ENCODE measurements at places on chromosomes 13 and 19.

- DNase-seq, result peak; percentile 90
Measured at GRCh38 chr13:98173431-98174152, 3.5 kb downstream of the RNF113B start.

GRCh38 chr13:46126552-46127357 lies 21.9 kb upstream of the CPB2 start:
- DNase-seq, result peak; percentile 84

- no peak for DNase-seq
Measured at GRCh38 chr19:51015691-51016267, 3.7 kb downstream of the KLK10 start.

DNA sequence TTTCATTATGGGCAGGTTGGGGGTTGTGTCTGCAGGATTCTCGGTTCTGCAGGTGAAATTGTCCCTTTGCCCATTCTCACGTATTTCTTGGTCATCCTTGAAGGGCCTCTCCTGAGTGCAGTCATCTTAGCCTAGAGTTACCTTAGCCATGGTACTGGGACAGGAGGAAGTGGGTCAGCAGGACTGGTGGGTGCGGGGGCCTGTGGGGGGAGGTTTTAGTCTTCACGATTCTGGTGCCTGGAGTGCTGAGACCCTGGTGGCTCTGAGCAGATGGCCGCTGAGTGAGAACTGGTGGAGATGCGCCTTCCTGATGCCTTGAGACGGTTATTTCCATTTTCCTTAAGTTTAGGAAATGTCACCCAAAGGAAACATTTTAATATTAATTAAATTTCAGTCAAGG lies 11.8 kb downstream of the COL4A2 start:
- DNase-seq, result no peak

- DNase-seq, result peak; percentile 39
Measured at GRCh38 chr13:28496188-28496564, 1.2 kb upstream of the FLT1 start.

DNA sequence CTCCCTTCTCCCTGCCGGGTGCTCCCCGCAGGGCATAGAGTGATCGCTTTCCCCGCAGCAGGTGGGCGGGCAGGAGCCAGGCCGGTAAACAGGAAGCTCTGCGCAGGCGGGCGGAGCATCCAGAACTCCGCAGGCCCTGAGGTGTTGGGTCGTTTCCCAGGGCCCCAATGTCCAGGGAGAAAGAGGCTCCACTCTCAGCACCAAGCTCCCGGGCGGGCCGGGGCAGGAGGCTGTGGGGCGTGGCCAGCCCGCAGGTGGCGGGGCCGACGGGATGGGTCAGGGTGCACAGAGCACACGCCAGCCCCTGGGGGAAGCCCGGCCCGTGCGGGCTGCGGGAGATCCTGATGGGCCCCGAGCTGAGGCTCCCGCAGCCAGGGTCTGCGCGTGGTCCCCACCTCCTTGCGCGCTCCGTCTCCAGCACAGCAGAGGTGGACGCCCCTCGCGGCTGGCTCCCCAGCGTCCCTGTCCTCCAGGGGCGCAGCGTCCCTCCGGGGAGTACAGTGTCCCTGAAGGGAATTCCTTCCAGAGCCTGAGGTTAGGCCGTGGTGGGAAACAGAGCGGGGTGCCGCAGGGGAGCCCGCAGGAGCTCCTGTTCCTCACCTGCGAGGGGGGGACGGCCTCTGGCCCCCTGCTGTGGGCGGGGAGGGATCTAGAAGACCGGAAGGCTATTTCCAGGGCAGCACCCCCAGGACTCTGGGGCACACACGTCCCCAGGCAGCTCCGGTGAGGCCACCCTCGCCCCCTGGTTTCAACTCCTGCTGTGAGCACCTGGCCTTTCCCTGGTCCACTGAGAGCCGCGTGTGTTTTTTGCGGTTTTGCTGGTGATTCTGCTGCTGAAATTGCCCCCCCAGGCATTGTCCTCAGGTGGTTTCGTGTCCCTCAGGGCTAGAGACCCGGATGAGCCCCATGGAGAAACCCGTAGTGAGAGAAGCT lies 12.2 kb downstream of the PIP5K1C start:
- no peak for DNase-seq

DNA sequence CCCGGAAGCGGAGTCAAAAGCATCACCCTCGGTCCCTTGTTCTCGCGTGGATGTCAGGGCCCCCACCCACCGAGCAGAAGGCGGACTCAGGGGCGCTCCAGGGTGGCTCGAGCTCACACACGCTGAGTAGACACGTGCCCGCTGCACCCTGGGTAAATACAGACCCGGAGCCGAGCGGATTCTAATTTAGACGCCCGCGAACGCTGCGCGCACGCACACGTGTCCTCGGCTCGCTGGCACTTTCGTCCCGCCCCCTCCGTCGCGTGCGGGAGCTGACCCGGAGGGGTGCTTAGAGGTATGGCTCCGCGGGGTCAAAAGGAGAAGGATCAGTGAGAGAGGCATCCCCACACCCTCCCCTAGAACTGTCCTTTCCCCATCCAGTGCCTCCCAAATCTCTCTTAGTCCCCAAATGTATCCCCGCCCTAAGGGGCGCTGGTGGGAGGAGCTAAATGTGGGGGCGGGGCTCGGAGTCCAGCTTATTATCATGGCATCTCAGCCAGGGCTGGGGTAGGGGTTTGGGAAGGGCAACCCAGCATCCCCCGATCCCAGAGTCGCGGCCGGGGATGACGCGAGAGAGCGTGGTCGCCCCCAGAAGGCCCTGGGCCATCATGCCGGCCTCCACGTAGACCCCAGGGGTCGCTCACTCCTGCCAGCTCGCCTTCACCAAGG lies 451 bp upstream of the ICAM5 start:
- DNase-seq, result peak; percentile 47

DNA sequence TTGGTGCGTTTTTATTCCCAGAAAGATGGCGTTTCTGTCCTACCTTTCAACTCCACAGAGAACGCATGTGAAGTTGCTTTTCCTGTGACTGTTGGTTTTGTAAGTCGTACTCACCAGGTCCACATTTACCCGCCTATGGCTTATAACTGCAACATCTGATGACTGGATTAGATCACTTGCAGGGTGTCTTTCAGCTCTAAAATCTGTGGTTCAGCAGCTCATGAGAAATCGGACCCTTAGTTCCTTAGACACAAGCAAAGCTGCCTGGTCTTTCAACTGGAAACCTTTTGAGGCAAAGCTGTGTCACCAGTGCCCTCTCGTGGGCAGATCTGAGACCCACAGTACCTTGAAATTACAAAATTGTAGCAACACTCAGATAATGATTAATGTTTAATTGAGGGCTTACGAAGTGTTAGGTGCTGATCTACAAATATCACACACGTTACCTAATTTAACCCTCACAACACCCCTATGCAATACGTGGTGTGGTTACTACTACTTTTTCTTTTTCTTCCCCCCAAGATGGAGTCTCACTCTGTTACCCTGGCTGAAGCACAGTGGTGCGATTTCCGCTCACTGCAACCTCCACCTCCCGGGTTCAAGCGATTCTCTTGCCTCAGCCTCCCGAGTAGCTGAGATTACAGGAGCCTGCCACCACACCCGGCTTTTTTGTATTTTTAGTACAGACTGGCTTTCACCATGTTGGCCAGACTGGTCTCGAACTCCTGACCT lies 65.4 kb downstream of the RUBCNL start:
- peak; percentile 79 for DNase-seq

DNA sequence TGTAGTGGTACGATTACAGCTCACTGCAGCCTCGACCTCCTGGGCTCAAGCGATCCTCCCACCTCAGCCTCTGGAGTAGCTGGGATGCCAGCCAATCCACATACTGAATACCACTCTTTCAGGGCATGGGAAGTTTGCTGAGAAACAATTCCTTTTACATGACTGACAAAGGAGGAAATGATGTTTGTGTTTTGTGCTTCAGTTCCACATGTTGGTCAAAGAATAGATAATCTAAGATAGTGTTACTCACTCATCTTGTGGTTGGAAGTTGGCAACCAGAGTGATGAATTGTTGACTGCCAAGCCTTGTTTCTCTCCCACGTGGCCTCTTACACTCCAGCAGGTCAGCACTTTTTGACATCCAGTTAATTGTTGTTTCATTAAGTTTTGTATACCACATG lies 7.6 kb downstream of the MBD3L2B start:
- DNase-seq, result peak; percentile 23

DNA sequence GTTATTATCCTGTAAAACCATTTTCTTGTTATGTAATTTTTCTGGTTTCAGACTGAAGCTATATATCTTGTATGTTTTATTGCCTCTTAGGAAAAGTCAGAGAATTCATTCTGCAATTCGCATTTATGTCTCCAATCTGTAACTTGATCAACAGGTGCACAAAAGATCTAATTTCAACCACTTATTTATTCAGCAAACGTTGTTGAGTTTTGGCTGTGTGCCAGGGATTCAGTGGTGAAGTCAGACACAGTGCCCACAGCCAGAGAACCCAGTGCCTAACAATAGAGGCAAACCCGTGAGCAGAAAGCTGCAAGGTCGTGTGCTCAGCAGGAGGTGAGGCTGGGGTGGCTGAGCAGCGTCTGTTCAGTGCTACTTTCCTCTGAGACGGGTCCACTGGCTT lies 119.5 kb upstream of the MCF2L start:
- DNase-seq, result no peak

DNA sequence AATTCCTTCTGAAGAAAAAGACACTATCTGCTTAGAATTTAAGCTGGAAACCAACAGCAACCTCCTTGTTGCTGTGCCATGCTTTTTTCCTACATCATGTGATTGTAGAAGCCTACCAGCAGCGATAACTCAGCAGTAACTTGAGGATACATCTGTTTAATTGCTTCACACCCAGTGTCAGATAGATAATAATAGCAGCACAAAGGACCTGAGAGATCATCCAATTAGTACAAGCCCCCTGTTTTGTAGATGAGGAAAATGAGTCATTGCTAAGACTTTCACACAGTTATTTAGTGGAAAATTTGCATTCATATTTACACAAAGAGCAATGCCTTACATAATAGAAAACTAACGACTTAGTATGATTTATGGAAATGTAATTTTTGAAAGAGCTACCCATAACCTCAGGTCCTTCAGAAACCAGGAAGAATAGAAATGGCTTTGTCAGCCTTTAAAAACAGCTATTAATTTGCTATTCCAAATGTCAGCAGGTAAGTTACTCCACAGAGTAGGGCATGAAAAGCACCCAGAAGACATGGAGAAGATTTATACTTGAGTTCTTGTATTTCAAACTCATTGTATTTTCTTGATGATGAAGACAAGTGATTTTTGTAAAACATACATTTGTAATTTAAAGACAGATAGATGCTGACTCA lies 93.7 kb upstream of the SGCG start:
- DNase-seq, result no peak

DNA sequence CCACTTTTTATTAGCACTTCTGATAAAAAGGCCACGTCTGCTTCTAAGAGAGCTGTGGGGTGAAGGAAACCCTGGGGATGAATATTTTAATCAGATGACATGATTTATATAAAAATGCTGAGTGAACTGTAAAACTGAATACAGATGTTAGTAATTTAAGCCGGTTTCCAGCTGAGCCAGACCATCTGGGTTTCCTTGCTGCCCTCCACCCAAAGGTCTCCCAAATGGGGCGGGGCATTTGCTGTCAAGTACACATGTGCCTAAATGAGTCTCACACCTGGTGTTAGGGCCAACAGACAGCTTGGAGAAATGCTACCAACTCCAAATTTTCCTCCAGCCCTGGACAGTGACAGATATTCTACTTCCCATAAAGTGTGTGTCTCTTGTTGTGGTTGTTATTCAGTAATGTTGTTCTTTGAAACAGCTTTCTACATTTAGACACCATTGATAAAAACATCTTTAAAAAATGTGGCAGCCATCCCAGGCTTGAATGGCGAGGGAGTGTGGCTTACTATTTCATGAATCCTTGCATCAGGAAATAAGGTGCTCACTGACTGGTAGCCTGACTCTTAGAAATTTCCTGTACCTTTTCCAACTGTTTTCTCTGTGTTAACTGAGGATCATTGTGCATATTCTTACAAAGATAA lies 350.4 kb downstream of the MTUS2 start:
- no peak for DNase-seq

DNA sequence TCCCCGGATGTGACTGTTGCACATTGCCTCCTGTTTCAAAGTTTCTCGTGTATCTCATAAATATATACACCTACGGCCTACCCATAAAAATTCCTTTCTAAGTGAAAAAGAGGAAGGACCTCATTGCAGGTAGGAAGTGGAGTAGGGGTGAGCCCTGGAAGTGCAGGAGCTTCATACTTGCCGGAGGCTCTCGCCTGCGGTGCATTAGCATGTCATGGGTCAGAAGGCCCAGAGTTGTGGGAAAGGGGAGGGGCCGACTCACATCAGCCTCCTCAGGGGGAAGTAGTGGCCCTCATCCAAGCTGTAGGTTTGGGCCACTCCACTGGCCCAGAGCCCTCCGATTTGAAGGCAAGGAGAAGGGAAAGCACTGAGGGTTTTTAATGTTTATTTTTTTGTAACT lies 26.0 kb upstream of the IRS2 start:
- no peak for DNase-seq

DNA sequence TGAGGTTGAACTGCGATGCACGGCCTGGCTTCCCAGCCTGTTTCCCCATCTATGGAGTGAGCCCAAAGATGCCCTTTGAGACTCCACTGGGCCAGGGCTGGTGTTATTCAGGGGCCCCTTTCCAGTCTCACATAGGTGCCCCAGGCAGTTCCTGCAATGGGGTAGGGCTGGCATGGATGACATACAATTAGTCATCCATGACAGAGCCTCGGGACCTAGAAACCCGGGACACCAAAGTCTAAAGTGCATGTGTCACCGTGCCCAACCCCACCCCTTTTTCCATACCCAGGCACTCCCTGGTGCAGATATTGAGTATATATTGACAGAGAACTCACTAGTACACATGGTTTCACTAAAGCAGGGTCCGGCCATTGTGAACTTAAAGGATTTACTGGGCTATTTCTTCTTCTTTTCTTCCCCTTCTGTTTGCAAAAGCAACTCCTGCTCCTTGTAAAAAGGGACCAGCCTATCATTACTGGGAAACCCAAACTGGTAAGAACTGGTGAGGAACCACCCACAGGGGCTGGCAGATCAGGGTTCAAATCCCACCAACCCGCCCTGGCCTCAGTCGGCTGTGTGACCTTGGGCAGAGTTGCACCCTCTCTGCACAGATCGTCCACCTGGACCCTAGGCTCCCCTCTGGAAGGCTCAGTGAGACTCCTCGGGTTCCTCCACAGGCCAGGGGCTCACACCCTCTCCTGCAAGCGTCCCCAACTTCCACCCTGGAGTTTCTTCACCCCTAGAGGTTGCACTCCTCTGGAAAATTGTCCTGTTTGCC lies 2.7 kb downstream of the B3GNT3 start:
- DNase-seq, result no peak

DNA sequence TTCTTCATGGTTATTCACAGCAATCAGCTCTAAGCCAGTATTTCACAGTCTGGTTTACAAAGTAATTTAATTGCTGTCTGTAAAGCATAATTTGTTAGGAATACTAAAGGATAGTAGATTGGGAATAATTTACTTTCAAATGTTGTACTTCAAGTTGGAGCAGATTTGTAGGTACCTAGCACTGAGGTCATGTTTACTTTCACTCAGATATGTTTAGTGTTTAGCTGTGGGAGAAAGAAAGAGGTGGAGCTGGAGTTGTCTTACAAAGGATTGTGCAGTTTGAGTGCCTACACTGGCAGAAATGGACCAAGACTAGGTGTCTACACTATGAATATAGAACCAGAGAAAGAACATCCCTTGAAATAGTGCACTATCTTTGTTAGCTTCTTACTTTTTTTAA lies 464.6 kb downstream of the PCDH9 start:
- DNase-seq, result no peak

- DNase-seq, result no peak
Measured at GRCh38 chr13:33116321-33117010, 100.2 kb downstream of the KL start.

Measured in fibroblast of pulmonary artery (primary cell).